ACHN (cell line): ENCODE measurements at places on chromosomes 12 and 14.

DNA sequence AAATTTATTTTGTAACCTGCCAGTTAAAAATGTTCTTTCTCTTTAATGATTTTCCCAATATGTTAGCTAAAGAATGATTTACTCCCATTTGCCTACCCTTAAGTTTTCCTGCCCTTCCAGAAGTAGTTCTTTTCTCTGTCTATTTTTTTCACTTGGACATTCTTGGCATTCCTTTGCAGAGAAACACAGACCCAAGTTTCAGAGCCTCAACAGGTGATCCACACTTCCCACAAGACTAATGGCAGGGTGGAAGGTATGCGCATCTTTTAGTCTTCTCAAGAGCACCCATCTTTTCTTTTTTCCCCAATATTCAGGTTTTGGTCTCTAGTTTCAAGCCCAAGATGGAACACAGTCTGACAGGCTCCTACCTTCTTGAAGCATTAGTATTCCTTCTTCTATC lies 420.7 kb downstream of the ADAMTS20 start:
- peak; percentile 29 for DNase-seq

- no peak for DNase-seq
These were observed 39.0 kb upstream of the SFSWAP start for GRCh38 chr12:131671871-131672270.

DNA sequence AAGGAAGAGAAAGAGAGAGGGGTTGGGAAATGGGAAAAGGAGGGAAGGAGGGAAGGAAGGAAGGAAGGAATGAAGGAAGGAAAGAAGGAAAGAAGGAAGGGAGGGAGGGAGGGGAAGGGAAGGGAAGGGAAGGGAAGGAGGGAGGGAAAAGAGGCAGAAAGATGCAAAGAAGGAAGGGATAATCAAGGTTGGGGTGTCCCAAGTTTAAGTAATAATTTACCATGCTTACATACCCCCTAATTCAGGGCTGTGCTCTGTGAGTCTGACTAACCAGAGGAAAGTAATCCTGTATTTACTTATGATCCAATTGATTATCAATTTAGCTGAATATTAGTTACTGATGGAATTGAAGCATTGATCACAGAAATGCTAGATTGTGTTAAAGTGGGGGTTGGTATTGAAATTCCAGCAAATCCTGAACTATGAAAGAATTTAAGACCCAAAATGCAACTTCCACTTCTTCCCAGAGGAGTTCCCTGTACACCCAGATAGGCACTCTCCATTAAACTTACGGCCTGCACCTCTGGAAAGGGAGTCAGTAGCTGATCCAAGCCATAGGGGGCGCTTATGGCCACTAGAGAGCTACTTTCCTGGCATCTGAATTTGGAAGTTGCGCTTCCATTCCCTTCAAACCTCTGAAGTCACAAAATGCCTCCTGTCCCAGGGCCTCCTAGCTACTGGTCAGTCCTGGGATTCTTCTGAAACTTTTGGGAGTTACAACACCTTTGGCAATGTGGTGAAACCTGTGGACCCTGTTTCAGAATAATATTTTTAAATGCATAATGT lies 162.7 kb upstream of the PWP1 start:
- DNase-seq, result peak; percentile 31

GRCh38 chr12:94244165-94245133 lies 96.1 kb downstream of the PLXNC1 start:
- DNase-seq, result no peak

GRCh38 chr12:46267825-46268582 lies 839 bp downstream of the SLC38A1 start:
- DNase-seq, result peak; percentile 46

GRCh38 chr12:101885912-101886561 lies 8.7 kb downstream of the DRAM1 start:
- DNase-seq, result no peak

- no peak for DNase-seq
These were observed 104.3 kb downstream of the DUSP6 start for GRCh38 chr12:89247967-89248366.

DNA sequence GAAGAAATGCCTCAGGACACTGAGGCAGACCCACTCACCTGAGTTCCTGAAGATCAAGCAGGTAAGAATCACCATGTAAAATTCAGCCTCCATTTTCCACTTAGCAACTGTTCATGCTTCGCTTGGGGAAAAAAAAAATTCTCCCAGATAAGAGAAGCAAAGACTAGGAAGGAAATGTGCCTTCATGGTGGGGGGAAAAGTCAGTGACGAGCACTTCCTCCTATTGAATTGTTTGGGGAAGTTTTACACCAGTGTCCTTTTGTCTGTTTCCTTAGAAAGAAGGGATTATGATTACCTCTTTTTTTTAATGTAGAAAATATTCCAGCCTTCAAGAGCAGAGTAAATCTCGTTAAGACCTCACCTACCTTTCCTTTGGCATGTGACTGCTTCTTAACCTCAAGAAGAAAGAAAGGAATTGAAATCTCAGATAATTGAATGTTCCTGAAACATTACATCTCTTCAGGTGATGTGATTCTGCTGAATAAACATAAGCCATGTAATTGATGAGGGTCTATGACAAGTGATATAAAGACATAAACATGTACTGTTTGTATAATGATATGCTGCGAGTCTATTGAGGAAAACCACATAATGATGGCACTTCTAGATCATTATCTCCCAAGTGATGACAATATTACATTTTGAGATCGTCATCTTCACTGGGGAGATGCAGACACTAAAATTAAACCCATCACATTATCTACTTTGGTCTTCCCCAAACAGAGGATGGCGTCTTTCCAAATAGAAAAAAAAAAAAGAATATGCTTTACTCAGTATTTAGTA lies at the start of gene PTPRB:
Gene PTPRB, minus strand, starts transcription at position 127 of the 783 bp plus-strand sequence. Its CDS starts 34 bp downstream, at position 93.
- no peak for DNase-seq

DNA sequence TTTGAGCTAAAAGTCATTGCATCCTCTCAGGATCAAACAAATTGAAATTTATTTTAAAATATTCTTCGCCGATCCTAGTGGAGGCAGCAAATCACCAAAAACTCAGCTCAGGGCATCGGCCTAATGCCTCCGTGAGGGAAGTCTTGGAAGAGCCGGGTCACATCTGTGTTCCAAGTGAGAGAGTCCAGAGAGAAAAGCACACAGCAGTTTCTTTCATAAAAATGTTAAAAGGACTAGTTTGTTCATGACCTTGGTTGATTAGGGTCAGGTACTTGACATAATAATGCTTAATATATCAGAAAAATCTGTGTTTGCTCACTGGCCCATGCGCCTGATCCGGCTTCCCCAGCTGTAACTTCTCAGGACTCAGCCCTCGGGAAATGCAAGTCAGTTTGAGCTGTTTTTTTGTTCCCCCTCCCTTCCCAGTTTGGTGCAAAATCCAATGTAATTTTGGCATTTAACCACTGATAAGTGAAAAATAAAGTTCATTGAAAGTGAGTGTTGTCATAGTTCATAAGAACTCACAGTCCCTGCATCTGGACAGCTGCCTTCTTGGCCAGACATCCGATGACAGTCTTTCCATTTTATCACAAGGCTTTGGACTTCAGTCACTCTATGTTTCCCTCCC lies 161.7 kb downstream of the CAND1 start:
- DNase-seq, result no peak

DNA sequence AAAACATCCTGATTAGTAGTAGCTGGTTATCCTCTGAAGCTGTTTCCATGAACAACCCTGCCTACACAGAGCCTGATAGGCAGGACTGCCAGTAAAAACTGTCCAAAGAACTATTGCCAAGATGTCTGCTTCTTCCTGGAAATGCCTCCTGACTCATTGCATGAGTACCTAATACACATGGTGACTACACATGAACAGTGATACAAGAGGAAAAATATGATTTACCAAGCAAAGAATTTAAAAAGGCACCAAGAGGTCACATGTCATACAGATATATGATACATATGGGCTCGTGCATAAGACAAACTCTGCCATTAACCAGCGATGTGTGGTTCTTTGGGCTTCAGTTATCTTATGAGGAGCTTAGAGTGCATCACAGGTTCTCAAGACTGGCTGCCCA lies 552.3 kb downstream of the SLC16A7 start:
- peak; percentile 10 for DNase-seq

DNA sequence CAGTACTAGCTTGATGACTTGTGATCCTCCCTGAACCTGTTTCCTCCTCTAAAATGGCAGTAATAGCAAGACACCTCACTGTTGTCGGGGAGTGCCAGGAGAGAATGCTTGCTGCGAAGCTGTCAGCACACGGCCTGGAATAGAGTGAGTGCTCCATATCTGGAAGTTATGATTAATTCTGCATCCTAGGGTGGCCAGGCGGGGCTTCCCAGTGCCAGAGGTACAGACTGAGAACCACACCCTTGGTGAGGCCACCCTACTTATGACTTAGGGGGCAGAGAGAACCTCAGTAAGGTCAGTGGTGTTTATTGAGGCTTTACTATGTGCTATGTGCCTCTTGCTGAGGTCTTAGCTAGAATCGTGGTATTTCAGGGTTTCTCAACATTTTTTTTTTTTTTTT lies 20.1 kb downstream of the MORN3 start:
- no peak for DNase-seq

DNA sequence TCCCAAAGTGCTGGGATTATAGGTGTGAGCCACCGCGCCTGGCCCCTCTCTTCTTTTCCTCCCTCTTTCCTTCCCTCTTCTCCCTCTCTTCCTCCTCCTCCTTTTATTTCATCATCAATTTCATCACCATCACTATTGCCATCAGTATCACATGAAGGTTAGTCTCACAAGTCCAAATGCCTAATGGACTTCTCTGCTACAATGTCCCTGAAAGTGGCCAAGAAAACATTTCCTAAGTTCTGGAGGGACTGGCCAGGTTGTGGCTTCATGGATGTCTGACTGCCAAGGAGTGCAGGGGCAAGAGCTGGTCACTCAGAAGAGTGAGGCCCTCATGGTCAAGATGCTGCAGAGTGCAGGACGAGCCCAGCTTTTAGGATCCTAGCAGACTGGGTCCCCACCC lies 97.6 kb downstream of the SYNE3 start:
- DNase-seq, result no peak

DNA sequence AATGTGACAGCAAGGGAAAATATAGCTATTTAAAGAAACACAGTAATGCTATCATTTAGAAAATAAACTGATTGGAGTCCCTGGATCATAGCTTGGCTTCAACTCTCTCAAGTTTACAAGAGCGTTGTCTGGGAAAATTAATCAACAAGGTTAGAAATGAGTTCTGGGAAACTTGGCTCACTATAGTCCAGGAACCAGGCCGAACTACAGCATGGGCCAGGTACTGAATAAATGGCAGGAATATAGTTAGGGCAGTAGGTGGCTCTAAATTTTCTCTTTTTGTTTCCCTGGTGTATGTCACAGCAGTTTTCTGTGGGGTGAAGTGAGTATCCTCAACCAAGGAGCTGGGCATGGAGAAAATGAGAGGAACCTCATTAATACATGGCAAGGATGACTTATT lies 72.4 kb downstream of the PLBD1 start:
- DNase-seq, result no peak

- no peak for DNase-seq
These were observed 46.9 kb downstream of the ATXN7L3B start for GRCh38 chr12:74584483-74585062.

DNA sequence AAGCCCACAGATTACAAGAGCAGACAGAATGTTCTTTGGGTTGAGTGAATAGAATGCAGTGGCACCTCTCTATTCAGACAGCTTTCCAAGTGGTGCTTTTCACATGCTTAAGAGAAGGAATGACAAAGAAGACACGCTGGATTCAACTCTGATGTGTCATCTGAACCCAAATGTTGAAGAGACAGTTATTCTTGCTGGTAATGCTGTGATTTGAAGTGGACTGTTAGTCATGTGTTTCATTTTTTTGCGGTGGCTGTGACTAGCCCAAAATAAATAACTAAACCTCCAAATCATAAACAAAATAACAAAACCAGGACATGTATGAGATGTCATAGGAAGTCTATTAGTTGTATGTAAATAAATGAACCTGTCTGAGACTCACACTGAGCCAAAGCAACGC lies 391.8 kb upstream of the PRICKLE1 start:
- DNase-seq, result no peak

DNA sequence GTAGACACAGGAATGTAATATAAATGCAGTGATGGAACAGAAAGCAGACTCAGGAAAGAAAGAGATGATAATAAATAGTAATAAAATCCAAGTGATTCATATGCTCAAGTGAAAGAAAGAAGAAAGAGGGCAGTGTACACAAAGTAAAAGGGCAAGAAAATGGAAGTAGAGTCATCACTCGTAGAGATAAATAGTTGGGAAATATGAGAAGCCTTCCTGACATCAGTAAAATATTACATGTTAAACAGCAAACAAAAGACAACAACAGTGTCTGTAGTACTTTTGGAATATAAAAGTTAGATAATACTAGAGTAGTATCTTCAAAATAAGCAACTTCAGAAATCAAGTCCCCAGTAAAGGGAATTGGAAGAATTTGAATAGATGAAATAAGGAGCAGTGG lies 412.3 kb downstream of the RAD51B start:
- peak; percentile 19 for DNase-seq

GRCh38 chr12:49244176-49244575 lies 20.7 kb upstream of the TUBA1C start:
- peak; percentile 55 for DNase-seq

DNA sequence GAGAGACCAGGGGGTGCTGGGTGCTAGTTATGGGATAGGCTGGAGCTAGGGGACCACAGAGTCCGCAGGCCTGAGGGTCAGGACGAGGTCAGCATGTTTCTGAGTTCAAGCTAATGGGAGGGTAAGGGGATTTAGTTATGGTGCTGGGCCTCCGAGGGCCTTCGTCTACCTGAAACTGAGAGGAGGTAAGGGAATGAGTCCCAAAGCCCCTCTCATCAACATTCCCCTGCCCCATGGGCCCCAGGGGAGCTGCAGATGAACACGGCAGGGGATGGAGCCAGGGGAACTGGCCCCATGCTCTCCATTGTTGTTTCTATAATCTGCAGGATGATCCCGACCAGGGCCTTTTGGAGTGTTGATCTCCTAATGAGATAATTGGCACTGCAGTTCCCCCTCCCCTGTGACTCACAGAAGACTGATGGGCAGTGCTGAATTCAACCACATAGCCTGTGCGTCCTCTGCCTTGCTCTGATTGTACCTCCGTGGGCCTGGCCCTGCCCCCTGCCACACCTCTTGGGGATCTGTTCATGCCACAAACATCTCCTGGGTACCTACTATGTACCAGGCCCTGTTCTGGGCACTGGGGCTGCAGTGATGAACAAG lies 21.4 kb downstream of the FAIM2 start:
- no peak for DNase-seq

DNA sequence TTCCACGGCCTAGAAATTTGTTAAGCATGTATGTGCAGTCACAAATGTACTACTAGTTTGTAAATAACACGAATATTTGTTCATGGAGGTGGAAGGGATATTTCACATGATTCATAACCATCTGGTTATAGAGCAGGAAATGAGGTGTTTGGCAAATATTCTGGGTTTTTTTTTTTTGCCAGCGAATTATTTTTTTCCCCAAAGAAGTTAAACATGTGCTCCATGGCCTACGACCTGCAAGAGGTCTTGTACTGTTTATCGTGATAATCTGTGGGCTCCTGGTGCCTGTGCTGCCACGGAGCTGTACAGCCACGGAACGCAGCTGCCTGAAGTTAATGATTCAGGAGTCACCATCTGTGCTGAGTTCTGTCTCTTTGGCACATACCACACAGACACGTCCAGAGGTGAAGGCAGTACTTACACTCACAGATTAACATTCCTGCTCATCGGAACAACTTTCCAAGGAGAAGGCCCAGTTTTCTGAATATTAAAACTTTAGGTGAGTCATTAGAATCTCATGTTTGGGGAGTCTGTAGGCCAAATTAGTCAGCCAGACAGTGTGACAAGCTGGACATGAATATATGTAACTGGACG lies 156.3 kb downstream of the TMX1 start:
- DNase-seq, result peak; percentile 90
